Activated effector memory CD4-positive, alpha-beta T cell treated with anti-CD3 and anti-CD28 coated beads, Interleukin-2, amount 50 U/mL, for 16 hours (primary cell): ENCODE measurements at places on chromosomes 2 and 18.

GRCh38 chr2:186459009-186459408, 27.1 kb upstream of the ZC3H15 start:
- no peak for DNase-seq

GRCh38 chr2:62698653-62699052, 6.9 kb upstream of the EHBP1 start:
- DNase-seq: no peak

GRCh38 chr18:48806551-48807261, 144.1 kb downstream of the SMAD7 start:
- DNase-seq: peak; percentile 65

DNA sequence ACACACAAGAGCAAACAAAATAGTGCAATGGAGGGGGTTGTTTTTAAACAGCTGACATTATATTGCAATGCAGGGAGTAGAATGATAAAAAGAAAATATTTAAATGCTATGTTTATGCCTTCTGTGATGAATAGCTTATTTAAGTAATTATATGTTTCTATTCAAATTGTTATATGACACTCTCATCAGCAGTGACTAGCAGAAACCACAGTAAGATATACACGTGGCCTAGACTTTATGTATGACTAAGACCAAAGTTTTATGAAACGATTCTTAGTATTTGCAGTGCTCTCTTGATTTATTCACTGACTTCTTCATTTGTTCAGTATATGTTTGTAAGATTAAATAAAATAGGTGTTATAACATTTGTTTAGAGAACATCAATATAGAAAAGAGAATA, 26.1 kb upstream of the C1D start:
- no peak for DNase-seq

DNA sequence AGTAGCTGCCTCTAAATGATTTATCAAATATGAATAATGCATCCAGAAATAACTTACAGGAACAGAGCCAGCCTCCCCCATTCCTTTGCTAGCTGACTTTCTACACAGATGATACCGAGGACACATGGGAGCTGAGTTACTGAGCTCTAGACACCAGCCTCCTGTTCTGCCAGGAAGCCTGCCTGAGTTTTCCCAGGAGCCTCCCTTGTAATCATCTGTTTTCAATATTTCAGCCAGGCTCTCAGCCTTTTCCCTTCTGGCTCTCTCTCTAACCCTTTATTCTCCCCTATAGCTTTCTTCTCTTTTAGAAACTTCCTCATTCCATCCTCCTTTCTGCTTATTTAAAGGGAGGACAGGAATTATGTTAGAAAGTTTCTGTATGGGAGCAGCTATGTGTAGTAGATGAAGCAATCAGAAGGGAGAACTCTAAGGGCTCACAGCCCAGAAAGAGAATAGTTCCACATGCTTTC, 911.6 kb downstream of the TDRD15 start:
- no peak for DNase-seq

- no peak for DNase-seq
Measured at GRCh38 chr18:9296233-9297006, 38.2 kb upstream of the TWSG1 start.

DNA sequence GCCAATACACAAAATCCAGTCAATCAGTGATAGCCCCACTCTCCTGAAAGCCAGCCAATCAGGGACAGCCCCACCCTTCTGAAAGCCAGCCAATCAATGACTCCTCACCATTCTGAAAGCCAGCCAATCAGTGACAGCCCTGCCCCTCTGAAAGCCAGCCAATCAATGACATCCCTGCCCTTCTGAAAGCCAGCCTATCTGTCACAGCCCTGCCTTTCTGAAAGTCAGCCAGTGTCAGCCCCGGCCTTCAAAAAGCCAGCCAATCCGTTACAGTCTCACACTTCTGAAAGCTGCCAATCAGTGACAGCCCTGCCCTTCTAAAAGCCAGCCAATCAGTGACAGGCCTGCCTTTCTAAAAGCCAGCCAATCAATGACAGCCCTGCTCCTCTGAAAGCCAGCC, 95.9 kb upstream of the HDAC4 start:
- DNase-seq: no peak

GRCh38 chr2:46042207-46042637, 255.0 kb upstream of the EPAS1 start:
- DNase-seq: no peak

DNA sequence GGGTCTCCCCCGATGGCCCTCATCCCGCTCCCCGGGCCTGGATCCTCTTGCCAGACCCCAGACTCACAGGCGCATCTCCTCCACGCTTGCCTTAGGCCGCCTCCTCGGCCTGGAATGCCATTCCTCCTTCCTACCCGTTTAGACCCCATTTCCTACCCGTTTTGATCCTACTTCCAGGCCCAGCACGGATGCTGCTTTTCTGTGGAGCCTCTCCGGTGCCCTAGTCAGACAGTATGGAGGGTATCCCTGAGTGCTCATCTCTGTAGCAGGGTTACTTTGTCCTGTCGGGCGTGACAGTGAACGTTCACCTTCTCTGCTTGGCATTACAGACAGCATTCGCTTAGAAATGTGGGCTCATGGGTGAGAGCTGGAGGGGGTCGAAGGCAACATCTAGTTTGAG, 9.3 kb downstream of the TOGARAM2 start:
- no peak for DNase-seq

- no peak for DNase-seq
Measured at GRCh38 chr2:117693651-117694050, 120.8 kb upstream of the DDX18 start.

- no peak for DNase-seq
Measured at GRCh38 chr2:26805241-26805676, 19.4 kb downstream of the CENPA start.

GRCh38 chr18:48300463-48300961, 108.7 kb downstream of the ZBTB7C start:
- DNase-seq: peak; percentile 50

DNA sequence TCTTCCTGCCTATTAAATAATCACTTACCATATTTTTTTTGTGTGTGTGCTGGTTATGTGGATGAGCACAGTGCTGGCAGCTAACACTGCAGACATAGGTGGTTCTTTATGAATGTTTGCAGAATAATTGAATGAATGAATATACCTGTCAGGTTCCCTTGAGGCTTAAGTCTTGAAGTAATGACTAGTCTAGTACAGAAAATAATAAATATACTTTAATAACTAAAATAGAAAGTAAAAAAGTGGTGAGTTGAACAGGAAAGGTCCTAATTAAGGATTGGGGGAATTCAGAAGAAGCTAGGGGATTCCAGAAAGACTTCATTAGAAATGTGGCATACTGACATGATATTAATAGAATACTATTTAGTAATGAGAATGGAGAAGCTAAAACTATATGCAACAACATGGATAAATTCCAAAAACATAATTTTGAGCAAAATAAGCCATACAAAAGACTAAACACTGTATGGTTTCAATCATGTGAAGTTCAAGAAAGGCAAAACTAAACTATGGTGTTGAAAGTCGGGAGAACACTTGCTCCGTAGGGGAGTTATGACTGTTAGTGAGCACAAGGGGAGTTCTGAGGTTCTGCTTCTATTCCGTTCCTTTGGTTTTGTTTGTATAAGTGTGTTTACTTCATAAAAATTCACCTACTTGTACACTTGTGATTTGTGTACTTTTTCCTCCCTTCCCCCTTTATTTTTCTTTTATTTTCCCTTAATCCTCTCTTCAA, 464.6 kb downstream of the MTX2 start:
- DNase-seq: no peak

GRCh38 chr2:127051116-127052056, 55.6 kb downstream of the BIN1 start:
- DNase-seq: no peak

DNA sequence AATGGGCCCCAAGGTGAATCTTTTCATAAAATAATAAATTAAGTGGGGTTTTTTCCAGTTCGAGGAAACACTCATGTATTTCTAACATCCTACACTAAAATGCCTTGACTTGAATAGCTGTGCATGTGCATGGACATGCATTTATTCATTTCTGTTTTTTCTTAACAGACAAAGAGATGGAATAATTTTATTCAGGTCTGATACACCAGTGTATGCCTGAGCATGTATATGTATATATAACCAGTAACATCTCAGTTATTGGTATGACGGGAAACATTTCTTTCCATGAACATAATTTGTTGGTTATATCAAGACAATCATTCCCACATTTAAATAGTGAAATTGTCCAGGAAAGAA, 468.7 kb upstream of the TNP1 start:
- no peak for DNase-seq

DNA sequence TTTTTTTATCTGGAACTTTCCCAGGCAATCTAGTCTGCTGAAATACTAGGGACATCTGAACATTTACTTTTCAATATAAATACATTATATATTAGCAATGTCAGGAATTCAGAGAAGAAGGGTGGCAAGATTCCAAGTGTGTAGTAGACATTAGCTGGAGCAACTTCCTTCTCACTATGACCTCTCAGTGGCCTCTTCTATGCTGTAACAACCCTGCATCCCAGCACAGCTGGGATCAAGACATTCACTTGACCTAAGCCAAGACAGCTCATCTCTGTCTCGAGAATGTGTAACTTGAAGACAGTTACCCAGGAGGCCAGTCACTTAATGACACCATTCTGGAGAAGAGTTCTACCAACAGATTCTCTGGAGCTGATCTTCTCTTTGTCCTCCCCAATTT, 61.7 kb upstream of the RALBP1 start:
- no peak for DNase-seq

- DNase-seq: peak; percentile 88
Measured at GRCh38 chr2:239380831-239381708, 19.8 kb downstream of the HDAC4 start.

DNA sequence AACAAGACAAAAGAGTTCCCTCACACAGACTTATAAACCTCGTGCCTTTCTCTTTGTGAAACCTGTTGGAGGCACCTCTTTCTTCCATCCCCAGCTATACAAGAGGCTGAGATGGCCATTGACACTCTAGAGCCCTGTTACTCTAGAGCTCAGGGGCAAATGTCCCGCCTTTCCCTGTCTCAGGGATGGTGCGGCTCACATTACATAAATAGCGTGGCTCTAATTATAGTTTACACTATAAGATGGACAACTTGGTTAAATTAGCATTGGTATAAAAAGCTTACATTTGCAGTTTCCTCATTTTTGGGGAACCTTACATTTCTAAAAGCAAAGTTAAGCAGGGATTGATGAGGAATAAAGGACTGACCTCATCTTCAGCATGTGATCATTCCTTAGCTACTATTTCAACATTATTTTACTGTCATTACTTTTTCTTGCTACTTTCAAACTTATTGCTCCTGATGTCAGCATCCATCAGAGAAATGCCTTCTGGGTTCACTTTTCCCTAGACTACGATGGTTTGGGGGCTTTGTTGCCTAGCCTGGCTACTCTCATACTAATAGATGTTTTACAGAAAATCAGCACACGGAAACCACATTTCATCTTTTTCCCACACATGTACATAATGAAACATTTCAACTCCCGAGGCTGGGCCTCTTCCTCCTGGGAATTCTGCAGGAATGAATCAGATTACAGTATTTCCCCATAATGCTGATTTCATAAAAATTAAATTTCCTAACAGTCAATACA, 40.4 kb downstream of the FTCDNL1 start:
- no peak for DNase-seq

DNA sequence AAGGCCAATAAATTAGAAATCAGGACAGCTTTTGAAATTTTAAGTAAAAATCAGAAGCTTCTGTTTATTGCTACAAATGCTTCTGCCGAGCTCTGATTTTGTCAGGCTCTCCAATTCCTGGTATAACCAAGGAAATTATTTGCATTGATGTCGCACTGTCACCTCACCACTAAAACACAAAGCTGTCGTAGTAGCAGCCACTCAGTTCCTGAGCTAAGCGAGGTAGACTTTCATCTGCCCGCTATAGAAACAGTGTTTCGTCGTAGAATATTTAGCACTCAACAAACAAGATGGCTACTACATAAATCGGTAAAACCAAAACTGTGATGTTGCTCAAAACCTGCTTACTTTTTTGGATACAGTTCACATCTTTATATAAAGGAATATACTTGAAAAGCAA, 141.3 kb upstream of the FOSL2 start:
- DNase-seq: no peak

GRCh38 chr2:229409751-229410181, 138.7 kb upstream of the PID1 start:
- DNase-seq: no peak

DNA sequence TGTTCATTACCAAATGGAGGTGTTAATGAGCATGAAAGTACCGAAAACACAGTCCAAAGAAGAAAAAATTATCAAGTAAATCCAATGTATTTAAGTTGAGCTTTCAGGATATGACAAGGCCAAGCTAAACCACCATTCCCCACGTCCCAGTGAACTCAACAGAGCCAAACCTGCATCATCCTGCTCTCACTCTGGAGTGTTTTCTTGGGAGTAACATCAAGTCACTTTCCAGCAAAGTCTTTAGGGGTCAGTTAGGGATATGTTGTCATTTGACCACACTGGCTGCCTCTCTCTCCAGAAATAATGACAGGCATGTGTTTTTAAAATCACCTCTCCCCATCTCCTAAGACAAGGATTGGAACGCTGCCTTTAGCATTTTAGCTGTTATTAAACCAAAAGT, 140.5 kb downstream of the SRBD1 start:
- no peak for DNase-seq

DNA sequence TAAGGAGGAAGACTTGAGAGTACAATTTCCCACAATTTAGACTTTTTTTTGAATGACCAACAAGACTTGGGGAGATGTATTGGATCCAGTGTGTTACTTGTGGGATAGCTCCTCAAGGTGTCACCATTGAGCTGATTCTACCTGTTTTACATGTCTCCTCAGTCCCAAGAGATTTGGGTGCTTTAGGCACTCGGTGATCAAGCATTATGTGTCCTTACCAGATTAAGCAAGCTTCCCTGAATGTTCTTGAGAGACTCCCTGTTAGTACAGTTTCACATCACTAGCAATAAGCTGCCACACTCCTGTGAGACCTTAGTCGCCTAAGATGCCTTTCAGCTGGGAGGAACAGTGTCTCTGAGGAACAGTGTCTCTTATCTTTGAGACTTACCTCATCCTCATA, 384.3 kb upstream of the SYT4 start:
- DNase-seq: no peak

DNA sequence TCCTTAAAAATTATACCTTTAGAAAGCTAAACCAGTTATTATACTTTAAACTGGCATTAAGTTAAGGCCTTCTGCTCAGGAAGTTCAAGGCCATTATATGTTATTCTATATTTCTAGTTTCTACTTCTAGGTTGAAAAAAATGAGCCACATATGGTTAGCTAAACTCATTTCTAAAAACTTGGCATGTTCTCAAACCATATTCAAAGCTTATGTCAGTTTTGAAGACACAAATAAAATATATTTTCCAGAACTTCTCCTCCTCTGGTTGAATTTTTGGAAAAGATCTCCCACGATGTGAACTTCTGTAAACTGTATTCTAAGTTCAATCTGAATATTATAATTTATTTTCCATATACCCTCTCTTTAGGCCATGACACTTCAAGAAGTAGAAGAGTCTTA, 103.5 kb downstream of the NYAP2 start:
- DNase-seq: no peak

DNA sequence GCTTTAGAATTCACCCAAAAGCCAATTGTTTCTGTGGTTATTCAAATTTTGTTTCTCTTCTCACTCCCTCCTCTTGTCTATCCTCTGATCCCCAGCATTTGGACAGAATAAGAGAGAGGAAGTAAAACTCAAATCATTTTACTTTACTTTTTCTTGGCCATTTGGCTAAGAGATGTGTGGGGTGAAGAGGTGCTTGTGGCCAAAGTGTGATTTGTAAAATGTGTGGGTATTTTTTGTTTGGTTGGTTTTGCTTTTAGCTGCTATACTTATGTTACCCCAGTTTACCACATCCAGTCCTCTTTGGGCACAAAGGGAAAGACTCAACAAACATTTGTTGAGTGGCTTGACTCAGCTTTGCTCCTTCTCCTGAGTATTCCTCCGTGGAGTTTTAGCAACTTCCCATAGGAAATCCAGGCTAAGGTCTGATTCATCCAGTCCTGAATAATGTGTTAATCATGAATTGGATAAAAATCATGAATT, 109.1 kb upstream of the CYP1B1 start:
- no peak for DNase-seq
